ENCODE measurements at places on chromosomes 6 and 20.

DNA sequence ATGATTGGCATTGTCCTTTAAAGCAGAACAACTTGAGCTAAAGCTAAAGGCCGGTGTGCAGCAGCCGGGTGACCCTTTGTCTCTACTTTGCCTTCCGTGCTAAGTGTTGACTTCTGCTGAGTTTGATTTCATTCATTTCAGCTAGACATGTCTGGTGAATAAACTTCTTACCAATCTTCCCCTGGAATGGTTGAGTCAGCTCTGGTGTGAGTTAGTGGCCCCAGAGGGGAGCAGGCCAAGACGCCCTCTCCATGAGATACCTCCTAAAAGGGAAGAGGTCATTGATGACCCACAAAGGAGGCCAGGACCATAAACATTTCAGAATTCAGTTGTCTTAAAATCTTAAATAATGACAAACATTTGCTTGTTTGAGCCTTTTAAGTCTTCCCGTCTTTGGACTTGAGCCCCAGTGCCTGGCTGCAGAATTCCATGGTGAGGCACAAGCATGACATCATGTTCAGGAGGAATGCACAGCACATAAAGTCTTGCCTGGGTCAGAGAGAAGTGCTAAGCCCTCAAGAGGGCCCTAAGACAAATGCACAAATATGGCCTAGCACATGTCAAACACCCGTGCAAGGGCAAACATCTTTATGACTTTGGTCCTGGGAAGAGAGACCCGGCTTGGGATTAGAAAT lies 96.3 kb upstream of the NEDD9 start:
- DNase-seq: no peak

- DNase-seq: no peak
Measured at GRCh38 chr6:42467651-42468050, 15.9 kb upstream of the TRERF1 start.

DNA sequence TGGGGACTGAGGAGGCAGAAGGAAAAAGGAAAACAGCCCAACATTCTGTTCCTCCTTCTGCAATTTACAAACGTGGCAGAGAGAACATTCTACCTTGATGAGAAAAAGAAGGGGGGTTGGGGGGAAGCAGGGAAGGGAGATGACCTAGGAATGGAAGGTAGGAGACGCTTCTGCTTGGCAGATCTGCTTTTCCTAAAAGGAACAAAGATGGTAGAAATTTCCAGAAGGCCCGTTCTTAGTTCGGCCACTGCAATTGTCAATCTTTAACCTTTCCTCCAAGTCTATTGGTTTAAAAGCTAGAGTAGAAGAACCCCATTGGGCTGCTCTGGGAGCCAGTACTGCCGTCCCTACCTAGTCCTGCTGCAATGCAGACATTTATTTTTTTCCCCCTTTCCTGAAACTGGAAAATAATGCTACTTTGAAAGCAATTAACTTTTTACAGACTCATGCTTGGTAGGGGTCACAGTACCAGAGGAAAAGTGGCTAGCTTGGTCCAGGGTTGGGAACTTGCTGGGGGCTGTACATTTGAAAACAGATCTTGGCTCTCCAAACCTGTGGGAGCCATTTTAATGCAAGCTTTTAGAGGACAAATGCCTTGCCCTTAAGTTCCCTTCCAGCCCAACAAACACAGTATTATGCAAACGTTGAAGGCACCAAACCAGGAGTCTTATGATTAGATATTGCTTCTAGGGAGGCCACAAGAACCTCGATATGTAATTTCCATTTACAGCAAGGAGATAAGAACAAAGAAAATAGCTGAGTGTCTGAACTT lies 2.6 kb downstream of the ZMYND8 start:
- no peak for DNase-seq

GRCh38 chr20:2708665-2709064 lies 16.1 kb downstream of the EBF4 start:
- no peak for DNase-seq

DNA sequence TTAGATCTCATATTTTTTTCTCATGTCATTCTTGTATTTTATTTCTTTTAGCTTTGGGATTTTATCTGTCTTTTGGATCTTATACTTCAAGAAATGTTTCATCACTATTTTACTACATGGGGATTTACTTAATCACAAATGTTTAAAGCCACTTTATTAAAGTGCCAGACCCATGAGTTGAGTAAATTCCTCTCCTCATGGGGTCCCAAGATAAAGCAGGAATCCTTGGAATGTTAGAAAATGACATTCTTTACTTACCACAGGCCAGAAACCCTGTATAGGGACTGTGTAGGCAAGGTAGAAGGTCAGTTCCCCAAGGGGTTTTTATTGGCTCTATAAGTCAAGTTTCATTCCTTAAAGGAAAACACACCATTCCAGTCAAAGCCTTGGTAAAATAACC lies 28.4 kb upstream of the OR2J2 start:
- no peak for DNase-seq

DNA sequence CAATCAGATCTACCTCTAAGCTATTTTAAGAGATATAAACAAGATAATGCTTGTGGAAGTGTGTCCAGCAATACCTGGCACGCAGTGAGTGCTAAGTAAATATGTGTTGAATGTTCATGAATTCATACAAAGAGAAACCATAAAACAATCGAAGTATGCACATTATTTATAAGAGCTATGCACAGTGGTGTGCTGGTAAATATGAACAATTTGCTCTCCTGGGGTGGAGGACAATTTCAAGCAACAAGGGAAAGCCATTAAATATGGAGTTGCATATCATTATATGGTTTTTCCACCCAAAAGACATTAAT lies 526.6 kb upstream of the MARCKS start:
- DNase-seq: no peak

DNA sequence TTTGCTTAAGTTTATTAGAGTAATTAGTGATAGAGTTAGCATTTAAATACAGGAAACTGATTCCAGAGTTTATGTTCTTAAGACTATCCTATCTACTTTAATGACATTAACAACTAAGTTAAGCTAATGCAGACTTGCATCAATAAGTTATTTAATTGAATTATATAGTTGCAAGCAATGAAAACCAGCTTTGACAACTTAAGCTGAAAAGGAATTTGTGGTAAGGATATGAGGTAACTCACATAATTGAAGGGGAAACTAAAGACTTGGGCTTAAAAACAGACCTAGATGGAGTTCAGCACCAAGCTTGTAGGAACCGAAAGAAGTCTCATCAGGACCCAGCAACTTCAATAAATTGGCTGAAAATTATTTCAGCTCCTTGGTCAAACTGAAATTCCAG lies 222.3 kb downstream of the IBTK start:
- no peak for DNase-seq

DNA sequence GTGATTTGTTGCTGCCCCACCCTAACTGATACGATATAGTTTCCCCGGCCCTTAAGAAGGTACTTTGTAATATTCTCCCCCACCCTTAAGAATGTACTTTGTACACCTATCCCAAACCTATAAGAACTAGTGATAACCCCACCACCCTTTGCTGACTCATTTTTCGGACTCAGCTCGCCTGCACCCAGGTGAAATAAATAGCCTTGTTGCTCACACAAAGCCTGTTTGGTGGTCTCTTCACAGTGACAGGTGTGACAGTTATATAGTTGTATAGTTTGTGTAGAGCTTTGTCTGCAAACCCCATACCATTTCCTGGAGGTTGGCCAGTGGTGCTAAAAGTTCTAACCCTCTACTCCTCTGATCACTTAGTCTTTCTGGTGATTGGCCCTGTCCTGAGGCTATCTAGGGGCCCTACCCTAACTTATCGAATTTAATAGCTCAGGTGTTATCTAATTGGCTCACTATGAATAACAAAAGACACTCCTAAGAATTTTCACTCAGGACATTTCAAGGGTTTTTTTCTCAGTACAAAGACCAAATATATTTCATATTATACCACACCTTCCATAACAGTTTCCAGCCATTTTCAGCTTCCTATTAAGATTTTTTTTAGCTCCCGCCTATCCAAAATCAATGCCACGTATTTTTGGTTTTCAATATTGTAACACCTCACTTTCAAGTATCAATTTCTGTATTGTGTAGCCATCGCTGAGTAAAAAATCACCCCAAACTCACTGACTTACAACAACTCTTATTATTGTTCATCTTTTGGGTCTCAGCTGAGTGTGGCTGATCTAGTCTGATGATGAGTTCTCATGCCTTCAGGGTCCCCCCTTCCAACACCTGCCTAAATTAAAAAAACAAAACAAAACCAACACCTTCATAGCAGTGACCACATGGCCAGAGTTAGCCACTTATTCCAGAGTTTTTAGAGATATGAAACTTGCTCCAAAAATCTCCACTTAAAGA lies 9.8 kb upstream of the BTN1A1 start:
- no peak for DNase-seq

GRCh38 chr6:151698931-151699700 lies 108.4 kb upstream of the ESR1 start:
- no peak for DNase-seq
